ENCODE measurements at places on chromosomes 7 and 10.

DNA sequence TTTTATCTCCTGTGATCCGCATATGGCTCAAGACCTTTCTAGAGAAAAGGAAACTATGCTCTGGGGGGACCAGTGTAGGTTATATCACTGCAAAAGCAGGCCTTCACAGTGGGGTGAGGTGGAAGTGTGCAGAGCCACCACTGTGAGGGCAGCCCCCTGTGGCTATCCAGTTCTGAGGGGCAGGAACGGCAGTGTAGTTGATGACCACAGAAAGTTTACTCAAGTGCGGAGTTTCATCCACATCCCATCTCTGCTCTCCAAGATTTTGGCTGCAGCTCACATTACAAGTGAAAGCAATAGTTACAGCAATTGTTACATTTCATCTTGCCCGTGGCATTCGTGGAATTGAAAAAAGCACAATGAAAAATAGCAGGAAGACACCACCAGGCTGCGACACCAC is 345.9 kb upstream of the GALNT17 start:
- no peak for DNase-seq

GRCh38 chr10:25902002-25902401 is 32.0 kb upstream of the MYO3A start:
- no peak for DNase-seq

DNA sequence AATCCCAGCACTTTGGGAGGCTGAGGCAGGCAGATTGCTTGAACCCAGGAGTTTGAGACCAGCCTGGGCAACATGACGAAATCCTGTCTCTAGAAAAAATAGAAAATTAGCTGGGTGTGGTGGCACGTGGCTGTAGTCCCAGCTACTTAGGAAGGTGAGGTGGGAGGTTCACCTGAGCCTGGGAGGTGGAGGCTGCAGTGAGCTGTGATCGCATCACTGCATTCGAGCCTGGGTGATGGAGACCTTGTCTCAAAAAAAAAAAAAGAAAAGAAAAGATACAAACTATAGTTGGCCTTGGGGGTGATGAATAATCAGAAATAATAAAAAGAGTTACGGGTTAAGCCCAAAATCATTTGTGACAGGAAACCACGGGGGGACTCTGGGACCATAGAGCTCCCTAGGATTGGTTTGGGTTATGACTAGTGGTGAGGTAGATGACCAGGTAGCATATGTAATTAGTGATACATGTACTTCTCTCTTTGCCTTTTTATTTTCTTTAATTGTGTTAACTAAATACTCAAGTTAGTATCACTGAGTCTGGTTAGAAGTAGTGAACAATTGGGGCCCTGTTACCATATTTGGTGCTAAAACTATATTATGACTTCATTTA is 10.4 kb upstream of the ASCC1 start:
- DNase-seq: no peak

DNA sequence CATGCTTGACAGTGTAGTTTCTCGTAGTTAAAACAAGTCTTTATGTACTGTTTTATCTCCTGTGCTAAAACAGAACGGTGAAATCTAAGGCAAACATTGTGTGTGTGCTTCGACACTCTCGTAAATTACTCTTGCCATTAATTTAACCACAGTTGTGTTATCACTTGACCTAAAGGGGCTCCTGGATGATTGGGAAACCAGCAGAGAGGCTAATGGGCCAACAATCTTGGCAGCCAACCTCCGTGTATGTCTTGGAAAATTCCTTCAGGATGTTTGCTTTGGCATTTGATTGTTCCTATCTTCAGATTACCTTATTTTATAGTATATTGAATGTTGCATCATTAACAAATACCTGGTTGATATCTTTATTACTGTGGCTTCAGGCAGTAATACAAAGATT is 409.5 kb downstream of the SDK1 start:
- DNase-seq: no peak

DNA sequence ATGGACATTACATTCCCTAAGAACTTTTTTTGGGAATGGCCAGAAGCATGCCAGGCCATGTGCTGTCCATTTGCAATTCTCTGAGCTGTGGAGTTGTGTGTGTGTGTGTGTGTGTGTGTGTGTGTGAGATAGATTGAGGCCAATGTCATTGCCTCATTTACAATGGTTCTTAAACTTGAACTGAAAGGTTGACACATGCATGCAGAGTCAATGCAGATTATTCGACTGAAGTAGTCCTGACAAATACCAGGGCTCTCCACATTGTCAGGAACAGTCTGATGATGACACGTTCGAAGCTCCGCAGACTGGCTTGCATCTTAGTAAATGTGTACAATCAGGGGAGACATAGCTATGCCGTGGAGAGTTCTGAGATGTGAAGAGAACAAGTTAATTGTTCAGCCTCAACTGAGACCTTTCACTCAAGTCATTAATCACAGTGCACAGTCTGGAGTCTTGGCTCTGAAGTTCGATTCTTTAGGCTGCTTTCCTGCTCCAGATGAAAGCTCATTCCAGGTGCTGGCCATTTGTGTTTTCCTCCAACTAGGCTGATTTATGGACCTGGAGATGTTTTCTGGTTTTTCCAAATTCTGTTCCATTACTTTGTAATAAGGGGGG is 921.9 kb downstream of the LRMDA start:
- DNase-seq: no peak

GRCh38 chr7:81846398-81846797 is 76.6 kb upstream of the HGF start:
- DNase-seq: no peak

Measured in stimulated activated CD8-positive, alpha-beta memory T cell treated with anti-CD3 and anti-CD28 coated beads, Interleukin-4, amount 100 ng/mL, for 1 hour (primary cell).